Activated CD4-positive, CD25-positive, alpha-beta regulatory T cell treated with anti-CD3 and anti-CD28 coated beads, Interleukin-2, amount 50 U/mL, for 24 hours (primary cell): ENCODE measurements at places on chromosomes 2 and 18.
A peak's percentile ranks its signal among the peaks of the same experiment; 100 is the strongest.

DNA sequence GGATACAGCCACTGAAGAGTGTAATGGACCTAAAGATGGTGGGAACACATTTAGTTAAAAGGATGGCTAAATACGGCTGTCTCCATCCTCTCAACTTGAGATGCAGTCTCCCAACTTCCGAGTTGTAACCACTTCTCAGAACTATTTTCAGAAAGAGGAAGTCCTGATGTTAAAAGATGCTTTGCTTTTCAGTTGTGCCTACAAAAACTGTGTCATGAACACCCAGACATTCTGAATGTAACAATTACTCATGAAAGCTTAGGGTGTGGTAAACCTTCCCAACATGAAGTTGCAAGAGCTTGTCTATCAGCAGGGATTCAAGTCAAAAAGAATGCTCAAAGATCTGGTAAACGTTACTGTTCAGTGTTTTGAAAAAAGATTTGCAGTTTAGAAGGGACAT, 147.9 kb downstream of the DOCK10 start:
- ATAC-seq: peak; percentile 46

DNA sequence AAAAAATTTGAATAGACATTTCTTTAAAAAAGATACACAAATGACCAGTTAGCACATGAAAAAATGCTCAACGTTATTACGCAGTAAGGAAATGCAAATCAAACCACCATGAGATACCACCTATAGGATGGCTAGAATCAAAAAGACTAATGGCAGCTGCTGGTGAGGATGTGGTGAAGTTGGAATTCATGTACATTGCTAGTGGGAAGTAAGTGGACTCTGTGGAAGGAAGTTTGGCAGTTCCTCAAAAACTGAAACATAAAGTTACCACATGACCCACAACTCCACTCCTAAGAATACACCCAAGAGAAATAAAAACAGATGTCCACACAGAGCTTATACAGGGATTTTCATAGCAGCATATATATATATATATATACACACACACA, 51.2 kb downstream of the MBP start:
- ATAC-seq: no peak

DNA sequence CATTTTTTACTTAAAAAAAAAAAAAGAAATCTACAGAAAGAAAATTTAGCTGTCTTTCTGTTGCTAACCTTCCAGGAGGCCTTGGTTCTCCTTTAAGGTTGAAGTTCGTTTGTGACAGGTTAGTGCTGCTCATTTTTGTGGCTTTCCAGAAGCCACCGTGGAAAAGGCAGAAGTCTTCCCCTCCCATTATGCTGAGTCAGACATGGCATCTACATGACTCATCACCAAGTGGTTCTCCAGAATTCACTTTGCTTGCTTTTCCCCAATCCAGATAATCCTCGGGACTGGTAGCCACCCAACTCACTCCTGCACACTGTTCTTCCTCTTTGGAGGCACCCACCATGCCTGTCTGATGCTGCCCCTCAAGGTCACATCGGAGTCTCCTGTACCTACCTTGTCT, 228.7 kb downstream of the PIK3C3 start:
- ATAC-seq: no peak

- no peak for ATAC-seq
Measured at GRCh38 chr18:47531717-47532116, 280.3 kb upstream of the SKOR2 start.

GRCh38 chr2:148565272-148565894, 79.2 kb upstream of the EPC2 start:
- no peak for ATAC-seq

- ATAC-seq: no peak
Measured at GRCh38 chr2:237588044-237588696, 2.4 kb downstream of the RAB17 start.

- ATAC-seq: no peak
Measured at GRCh38 chr2:60644951-60645350, 91.5 kb upstream of the BCL11A start.

DNA sequence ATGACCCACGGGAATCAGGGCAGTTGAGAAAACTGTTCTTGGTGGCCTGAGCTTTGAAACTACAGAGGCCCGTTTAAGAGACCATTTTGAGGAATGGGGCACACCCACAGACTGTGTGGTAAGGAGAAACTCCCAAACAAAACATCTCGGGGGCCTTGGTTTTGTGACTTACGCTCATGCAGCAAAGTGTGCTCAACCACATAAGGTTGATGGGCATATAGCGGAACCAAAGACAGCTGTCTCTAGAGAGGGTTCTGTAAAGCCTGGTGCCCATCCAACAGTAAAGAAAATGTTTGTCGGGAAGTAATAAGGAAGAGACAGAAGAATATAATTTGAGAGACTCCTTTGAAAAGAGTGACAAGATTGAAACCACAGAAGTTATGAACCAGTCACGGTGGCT, 5.4 kb downstream of the MRO start:
- no peak for ATAC-seq

GRCh38 chr2:170679607-170680079, 35.5 kb upstream of the SP5 start:
- ATAC-seq: no peak

- ATAC-seq: no peak
Measured at GRCh38 chr18:4146797-4147196, 308.3 kb downstream of the DLGAP1 start.

- ATAC-seq: no peak
Measured at GRCh38 chr2:23637011-23637778, 252.2 kb downstream of the KLHL29 start.

GRCh38 chr2:124402274-124402673, 377.2 kb downstream of the CNTNAP5 start:
- no peak for ATAC-seq

DNA sequence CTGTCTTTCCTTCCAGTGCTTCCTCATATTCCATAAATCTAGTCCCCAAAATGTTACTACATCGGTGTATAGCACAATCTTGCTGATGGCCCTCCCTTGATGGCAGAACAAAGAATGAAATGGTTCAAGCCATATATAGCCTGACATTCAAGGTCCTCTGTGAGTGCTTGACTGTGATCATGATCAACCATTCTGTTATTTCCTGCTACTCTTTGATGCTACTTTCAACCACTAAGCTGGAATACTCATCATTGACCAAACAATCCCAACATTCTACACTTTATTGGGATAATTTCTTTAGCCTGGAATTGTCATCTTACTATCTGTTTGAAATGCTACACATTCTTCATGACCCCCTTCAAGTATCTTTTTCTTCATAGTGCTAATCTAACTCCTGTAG, 633.9 kb downstream of the PLCL1 start:
- ATAC-seq: no peak

DNA sequence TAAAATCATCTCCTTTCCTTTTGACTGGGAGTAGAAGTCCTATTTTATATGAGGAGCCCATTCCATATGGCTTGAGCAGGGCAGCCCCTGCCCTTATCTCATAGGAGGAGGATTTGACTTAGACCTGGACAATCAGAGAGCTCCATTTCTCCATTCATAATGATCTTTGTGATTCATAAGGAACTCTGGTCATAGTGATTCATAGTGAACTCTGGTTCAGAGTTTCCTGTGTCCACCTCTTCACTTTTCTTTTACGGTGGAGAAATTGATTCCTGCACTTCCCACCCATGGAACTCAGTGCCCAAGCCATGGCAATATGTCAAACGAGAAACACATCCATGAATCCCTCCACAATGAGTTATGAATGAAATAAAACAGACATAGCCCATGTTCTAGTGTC, 12.8 kb upstream of the MYO3B start:
- ATAC-seq: no peak

DNA sequence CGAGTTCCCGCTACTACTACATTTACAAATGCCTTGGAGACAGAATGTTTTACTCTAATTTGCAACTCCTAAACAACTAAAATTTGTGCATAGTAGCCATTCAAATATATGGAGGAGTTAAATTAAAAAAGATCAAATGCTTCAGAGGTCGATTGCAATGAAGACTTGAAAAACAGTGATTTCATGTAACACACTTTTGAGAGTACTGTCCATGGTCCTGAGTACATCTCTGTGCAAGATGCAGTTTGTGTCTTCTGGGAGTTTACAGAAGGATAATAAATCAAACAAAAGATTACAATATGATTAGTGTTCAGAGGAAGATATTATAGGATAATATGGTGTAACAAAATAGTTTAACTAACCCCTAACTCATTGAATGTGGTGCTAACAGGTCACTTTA, 894.7 kb downstream of the TMEM182 start:
- ATAC-seq: no peak

DNA sequence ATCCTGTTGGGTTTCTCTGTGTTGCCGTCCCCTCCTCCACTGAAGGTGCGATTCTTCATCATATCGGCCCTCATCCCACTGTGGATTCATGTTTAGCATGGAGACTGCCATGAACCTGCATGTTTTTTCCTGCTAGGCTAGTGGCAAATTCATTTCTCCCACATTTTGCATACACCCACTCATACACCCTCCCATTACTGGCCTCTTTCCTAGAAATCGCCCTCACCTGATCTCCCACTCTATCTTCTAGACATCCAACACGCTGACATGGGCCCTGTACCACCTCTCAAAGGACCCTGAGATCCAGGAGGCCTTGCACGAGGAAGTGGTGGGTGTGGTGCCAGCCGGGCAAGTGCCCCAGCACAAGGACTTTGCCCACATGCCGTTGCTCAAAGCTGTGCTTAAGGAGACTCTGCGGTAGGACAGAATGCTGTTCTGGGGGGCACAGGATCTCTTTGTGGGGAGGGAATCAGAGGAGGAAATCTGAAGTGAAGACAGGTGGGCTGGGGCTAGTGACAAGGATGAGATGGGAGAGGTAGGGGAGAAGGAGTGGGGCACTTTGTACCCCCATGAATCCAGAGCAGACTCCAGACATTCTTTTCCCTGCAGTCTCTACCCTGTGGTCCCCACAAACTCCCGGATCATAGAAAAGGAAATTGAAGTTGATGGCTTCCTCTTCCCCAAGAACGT, 17.7 kb downstream of the PRKAG3 start:
- no peak for ATAC-seq

DNA sequence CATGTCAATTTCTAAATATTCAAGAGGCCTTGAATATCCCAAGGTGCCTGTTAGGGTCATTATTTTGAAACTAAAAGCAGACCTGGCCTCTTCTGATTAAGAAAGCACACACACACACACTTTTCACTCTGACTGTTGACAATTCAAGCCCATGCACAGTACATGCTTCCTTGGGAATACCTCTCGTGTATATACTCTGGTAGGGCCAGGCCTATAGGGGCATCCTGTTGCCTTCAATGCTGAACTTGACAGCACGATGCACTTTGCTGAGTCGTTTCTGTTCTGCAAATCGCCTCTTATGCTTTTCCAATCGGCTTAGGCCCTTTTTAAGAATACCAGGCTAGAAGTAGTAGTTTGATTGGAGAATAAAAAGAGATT, 40.6 kb downstream of the IWS1 start:
- no peak for ATAC-seq

- ATAC-seq: no peak
Measured at GRCh38 chr18:26710470-26711096, 154.9 kb downstream of the AQP4 start.

- ATAC-seq: no peak
Measured at GRCh38 chr18:9708057-9708433, at the start of gene RAB31. Gene RAB31, plus strand, starts transcription at chr18:9708301. Its CDS starts 105 bp downstream, at chr18:9708406.

DNA sequence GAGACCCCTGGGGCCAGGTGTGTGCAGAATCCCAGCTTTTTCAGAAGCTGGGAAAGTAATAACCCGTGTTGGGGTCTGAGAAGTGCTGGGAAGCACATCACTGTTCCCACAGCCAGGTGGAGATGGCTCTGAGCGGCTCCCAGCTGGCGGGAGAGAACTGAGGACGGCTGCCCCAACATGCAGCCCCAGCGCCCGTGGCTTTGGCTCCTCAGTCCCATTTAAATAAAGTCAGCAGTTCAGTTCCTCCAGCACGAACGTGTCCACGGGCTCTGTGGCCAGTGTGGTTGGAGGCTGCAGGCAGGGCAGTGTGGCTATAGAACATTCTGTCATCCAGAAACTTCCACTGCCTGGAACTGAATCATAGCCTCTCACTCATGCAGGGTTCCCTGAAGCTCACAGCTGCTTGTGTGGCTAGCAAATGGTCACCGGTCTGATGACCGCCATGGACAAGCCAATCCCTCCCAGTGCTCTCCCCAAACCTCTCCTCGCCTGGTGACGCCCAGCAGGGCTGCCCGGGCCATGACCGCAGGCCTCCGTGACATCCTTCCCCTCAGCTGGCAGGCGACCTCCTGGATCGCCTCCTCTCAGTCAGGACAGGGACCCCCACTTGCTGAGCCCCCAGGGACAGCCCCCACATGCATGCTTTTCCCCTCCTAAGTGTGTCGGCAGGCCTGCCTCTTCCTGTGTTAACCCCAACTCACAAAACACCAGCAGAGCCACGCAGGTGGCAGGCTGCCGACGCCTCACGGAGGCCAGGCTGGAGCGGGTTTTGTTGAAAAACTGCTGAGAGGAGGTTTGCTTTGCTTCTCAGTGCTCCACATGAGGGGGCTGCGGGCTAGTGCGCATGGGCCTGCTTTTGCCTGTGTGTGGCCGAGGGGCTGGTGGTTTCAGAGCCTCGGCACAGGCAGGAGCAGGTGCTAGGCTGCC, 1.3 kb downstream of the RTP5 start:
- no peak for ATAC-seq

DNA sequence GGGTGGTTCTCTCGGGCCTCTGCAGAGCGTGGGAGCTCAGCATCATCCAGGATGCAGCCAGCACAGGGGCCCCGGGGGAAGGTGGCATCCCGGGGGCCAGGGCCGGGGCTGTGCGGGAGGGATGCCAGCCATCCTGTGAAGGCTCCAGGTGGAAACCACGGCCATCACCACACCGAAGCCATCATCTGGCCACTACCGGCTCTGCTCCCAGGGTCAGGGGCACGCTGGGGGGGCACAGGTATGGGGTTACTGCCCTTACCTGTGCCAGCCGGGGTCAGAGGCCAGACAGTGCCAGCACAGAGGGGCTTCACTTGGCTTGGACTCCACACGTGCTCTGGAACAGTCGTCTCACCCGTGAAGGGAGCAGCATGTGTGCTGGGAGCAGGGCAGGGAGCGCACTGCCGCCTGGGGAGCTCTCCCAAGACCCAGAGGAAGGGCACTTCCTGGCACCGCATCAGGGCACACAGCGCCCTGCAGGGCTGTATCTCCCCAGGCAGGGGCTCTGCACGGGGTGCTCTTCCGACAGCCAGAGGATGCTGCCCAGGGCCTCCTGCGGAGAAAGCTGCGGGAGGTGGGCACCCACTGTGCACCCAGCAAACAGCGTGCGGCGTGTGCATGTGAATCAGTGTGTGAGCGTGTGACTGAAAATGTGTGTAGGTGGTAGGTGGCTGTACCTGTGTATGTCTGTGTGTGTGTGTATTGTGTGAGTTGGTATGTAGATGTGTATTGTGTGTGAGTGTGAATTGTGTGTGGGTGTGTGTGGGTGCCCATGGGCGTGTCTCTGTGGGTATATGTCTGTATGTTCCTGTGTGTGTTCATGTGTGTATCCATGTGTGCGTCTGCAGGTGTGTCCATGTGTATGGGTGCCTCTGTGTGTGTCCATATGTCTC, 75.0 kb downstream of the PTGR3 start:
- ATAC-seq: no peak

DNA sequence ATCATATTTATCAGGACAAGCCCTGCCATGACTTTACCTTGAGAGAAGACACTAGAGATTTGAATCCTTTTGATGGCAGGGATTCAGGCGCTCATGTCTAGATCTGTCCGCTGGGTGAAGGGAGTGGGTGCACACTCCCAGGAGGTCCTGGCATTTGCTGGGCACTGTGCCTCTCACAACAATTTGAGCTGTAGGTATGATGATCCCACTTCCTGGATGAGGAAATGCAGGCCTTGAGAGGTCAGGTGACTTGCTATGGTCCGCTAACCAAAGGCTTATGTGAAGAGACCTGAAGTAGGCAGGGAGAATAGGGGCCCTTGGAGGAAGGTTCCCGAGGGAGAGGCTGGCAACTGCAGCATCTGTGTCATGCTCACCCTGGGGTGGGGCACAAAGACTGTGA, 206.1 kb downstream of the HAUS1 start:
- no peak for ATAC-seq
